ENCODE measurements at places on chromosomes 16 and 17.

DNA sequence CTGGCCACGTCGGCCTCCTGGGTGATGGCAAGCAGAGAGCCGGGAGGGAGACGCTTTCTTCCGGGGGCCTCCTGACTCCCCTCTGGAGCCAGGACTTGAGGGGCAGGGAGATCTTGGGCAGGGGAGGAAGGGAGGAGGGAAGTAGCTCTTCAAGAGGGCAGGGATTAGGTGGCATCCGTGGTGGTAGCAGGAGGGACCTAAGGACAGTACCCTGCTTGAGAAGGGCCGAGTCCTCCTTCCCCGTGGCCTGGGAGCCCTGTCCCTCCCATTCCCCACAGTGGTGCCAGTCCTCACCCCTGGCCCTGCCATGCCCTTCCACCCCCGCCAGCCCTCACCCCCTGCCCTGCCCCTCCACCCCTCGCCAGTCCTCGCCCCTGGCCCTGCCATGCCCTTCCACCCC lies 12.6 kb downstream of the TAX1BP3 start:
- no peak for DNase-seq

GRCh38 chr16:19472482-19472881 lies 49.4 kb downstream of the GDE1 start:
- DNase-seq: peak; percentile 9

DNA sequence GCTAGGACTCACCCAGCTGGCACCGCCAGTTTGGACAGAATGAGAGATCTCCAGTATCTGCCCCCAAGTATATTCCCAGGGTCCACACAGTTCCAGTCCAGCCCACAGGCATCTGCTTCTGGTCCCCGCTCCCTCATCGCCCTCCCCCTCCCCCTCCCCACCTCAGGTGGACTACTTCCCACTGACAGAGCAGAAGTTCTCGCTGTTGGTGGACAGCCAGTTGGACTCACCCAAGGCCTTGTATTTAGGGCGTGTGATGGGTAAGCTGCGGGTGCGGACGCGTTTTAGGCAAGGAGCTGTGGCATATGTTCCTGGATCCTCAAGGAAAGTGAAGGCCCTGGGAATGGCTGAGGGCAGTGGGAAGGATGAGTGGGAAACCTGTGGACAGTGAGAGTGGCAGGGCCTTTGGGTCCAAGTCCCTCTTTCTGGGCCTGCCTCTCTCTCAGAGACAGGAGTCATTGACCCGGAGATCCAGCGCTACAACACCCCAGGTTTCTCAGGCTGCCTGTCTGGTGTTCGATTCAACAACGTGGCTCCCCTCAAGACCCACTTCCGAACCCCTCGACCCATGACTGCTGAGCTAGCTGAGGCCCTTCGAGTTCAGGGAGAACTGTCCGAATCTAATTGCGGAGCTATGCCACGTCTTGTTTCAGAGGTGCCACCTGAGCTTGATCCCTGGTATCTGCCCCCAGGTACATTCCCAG lies 14.9 kb downstream of the CNTNAP1 start:
- DNase-seq: no peak

GRCh38 chr16:86614699-86615098 lies 36.4 kb downstream of the FOXL1 start:
- DNase-seq: no peak

DNA sequence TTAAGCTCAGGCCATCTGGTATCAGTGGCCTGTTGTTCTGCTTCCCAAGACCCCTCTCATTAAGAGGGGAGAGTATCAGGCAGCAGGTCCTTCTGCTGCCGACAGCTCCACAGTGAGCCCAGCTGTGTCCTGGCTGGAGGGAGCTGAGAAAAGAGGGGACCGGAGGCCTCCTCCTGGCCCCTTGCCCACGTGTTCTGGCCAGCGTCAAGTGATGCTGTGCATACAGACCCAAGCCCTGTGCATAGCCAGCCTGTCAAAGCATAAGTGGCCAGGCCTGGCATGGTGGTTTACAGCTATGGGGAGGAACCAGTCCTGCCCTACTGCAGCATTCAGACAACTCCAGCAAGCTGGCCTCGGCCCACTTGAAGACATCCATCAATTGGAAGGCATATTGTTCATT lies 48.0 kb downstream of the ABCC6 start:
- DNase-seq: no peak

DNA sequence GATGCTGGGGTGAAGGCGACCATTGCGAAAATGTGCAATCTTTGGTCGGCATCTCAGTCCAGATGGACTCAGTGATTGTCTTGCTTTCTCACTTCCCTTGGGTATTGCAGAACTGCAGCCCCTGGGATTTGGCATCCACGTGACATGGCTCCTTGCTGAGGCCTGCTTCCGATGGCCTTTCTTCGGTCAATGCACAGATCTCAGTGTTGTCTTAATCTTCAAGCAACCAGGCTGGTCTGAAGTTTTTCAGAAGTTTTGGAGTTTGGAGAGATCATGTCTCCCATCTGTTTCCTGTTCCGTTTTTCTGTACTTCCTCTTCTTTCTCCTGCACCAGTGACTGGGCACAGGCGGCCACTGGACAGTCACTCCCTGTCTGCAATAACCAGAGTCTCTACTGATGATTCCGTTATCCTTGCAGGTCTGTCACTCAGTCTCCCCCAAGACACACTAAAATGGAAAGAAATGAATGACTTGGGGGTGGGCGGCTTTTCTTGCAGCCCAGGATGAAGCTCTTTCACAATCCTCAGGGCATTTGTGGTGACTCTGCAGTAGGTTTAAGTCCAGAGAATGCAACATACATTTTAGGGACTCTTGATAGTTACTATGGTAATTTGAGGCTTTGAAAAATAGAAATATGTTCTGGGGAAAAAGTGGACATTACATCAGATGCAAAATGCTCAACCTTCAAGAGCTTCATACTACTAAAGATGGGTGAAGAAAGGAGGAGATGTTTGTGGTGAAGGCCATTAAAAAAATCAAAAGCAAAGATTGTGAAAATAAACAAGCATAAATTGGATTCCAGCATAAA lies 106.3 kb upstream of the ZFHX3 start:
- no peak for DNase-seq

GRCh38 chr16:17977260-17977659 lies 359.3 kb downstream of the NPIPA8 start:
- DNase-seq: no peak

GRCh38 chr17:58534901-58535421 lies 20.5 kb upstream of the MTMR4 start:
- peak; percentile 68 for DNase-seq

DNA sequence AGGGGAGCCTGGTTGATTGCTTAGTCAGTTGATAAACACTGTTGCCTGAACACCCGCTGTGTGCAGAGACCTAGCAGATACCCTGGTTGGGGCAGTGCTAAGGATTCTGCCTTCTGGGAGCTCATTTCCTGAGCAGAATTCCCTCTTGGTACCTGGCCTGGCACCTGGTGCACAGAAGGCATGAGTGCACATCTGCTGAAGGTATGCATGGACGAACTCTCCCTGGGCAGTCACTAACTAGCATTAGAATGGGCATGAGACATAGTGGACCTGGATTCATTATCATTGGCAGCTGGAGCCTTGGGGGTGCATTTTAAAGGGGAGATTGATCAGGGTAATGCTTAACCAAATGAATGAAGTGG lies 13.1 kb downstream of the ADCY7 start:
- no peak for DNase-seq

DNA sequence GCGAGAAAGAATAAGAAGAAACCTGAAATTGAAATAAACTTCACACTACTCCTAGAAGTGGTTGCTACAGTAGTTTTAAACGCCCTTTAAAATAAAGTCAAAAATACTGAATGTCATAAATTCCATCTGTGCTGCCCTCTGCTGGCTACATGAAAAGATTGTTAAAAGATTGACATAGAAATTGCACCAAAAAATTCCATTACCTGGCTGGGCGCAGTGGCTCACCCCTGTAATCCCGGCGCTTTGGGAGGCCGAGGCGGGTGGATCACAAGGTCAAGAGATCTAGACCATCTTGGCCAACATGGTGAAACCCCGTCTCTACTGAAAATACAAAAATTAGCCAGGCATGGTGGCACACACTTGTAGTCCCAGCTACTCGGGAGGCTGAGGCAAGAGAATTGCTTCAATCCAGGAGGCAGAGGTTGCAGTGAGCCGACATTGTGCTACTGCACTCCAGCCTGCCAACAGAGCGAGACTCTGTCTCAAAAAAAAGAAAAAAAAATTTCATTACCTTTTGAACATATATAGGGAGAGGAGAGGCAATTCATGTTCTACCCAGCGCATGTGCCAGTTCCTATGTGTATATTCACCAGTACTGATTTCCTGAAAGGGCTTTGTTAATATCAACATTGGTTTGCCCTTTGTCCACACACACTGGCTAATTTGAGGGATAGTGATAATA lies 36.5 kb downstream of the CYTH1 start:
- no peak for DNase-seq

GRCh38 chr16:86611525-86611855 lies 33.1 kb downstream of the FOXL1 start:
- DNase-seq: no peak

DNA sequence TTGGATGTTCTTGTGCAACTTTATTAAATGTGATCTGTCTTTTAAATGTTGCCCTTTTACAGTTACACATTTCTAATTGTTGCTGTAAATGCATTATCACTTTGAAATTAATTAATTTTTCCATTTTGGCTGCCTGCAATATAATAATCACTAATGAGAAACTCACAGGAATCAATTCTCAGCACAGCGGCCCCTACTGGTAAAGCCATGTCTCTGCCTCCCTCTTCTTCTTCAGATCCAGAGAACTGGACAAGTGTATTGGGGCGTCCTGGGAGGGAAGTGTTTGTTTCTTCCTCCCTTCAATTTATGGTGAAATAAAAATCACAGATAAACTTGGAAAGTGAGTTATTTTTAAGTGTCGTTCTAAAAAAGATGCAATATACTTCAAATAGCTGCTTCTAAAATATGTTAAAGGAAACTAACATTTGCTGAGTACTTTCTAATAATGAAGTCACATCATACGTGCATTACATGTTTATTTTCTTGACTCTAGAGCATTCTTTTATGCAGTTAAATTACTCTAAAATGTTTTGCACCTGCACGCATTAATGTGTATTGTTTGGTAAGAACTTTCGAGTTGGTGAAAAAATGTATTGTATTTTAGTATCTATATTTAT lies 338.0 kb downstream of the WWOX start:
- no peak for DNase-seq

DNA sequence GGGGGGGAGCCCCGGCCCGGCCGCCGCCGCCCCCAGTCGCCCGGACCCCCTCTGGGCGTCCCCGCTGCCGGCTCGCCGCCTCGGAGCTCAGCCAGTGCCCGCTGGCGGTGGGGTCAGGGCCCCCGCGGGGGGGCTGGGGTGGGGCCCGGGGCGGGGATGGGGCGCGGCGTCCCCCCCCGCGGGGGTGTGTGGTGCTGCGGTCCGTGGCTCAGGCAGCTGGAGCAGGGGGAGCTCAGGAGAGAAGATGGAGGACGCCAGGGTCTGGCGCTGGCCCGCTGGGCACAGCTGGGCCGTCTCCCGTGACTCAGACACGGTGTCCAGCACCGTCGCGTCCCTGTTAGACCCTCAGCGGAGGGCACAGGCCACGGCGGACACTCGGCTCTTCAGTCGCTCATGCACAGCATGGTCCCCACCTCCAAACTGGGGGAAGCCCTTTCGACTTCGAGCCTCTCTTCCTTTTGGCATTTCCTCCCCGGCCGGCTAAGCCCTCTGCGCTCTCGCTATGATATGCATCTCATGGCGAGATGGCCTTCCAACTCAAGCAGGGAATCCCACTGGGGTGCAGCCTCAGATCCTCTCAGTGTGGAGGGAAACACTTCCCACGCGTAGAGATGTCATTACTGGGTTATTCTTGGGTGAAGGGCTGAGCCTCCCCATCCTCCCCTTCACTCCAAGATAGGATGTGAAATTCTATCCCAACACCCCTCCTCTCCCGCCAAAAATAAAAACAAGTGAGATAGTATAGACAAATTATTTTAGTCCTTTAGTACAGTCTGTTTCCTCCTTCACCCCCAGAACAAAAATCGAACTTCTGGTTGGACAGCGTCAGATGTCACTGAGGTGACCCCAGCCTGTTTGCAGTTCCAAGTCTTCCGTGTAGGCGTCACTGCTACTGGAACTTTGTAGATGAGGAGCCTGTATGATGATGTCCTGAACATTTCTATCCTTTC lies 522 bp upstream of the VEZF1 start:
- DNase-seq: peak; percentile 33

GRCh38 chr16:50884066-50884860 lies 142.4 kb downstream of the CYLD start:
- DNase-seq: no peak

DNA sequence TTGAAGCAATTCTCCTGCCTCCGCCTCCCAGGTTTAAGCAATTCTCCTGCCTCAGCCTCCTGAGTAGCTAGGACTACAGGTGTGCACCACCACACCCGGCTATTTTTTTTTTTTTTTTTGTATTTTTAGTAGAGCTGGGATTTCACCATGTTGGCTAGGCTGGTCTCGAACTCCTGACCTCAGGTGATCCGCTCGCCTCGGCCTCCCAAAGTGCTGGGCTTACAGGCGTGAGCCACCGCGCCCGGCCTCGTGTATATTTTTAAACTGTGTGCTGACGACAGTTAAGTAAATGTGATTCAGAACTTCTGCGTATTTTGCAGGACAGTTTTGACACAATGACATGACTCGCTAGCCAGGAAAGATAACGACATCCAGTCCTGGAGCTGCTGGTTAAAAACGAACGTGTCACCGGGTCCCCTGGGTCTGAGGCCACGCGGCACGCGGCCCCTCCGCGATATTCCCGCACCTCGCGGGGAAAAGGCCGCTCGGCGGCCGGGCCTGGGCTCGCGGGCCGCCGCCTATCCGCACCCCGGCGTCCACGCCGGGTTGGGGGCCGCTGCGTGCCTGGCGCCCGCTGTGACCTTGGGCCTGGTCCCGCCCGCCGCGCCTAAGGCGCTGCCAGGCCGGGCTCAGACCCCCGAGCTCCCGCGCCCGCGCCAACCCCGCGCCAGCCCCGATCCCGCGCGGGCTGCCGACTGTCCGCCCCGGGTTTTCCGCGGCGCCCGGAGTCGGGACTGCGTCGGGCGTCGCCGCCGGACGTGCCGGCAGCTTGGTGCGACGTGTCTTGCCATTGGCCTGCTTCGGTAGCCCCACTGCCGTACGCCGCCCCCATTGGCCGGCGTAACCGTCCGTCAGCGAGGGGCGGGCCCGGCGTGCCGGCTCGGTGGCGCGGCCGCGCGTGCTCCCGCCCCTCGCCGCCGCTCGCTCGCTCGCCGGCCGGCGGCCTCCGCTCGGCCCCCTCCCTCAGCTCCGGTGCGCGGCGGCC lies at the start of gene FOXK2:
FOXK2 (plus strand) TSS at position 907 of the 985 bp plus-strand sequence. CDS start 157 bp downstream, outside the sequence.
- DNase-seq: peak; percentile 80

DNA sequence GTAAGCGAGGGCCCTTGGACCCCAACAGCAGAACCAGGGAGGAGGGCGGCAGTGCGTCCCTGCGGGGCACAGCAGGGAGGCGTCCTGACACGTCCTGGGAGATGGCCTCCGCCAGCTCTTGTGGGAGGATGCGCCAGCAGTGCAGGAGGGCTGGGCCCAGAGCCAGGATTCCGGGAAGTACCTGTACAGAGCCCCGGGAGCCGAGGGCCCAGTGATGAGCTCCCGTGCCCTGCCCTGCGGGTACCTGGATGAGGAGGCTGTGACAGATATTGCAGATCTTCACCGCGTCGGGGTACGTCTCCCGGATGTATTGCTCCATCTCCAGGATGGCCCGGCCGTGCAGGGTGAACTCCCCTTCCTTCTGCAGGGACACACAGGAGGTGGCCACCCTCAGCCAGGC lies 23.1 kb downstream of the KDM8 start:
- no peak for DNase-seq

GRCh38 chr17:50079334-50080095 lies 15.6 kb upstream of the PDK2 start:
- DNase-seq: no peak

- no peak for DNase-seq
These were observed 104.5 kb upstream of the CIBAR2 start for GRCh38 chr16:85216522-85217375.

GRCh38 chr16:80231888-80232287 lies 308.9 kb upstream of the DYNLRB2 start:
- peak; percentile 95 for DNase-seq

- DNase-seq: no peak
These were observed 24.3 kb upstream of the C1QL1 start for GRCh38 chr17:44992242-44992939.

All from renal cortical epithelial cell (primary cell).